ENCODE measurements at places on chromosomes 1 and 21.

DNA sequence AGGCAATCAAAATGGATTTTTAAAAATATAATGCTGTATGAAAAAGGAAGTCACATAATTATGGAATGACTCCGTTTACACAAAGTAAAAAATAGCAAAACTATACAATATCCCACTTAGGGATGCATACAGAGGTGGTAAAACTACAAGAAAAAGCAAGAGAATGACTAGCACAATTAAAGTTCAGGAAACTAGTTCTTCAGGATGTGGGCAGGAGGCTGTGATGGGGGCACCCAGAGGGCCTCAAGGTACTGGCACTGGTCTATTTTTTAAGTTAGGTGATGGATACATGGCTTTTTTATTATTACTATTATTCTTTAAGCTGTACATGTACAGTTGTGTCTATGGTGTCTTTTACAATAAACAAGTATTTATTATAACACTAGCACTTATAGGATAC lies 1.4 kb upstream of the ZC3H12A start:
- DNase-seq, result peak; percentile 41

GRCh38 chr1:224317383-224318045 lies 12.5 kb downstream of the NVL start:
- no peak for DNase-seq

- peak; percentile 60 for DNase-seq
Measured at GRCh38 chr1:117928881-117929342, 509 bp downstream of the GDAP2 start.

GRCh38 chr1:156750711-156751450 lies 594 bp downstream of the HDGF start:
- peak; percentile 44 for DNase-seq

DNA sequence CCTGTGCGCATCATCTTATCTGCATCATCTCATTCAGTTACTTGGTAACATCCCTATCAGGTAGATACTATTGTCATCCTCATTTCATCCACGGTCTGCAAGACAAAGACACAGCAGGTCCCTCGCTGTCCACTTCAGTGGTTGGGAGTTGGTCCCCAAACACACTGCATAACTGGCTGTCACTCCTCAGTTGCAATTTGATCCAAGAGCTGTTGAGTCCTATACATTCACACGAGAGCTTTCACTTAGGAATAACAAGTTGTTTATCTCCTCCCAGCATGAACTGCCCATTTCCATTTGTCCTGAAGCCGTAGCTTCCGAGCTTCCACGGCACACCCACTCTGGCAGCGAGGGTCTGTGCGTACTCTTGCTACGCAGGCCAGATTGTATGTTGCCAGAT lies 472.0 kb downstream of the CAMTA1 start:
- no peak for DNase-seq

DNA sequence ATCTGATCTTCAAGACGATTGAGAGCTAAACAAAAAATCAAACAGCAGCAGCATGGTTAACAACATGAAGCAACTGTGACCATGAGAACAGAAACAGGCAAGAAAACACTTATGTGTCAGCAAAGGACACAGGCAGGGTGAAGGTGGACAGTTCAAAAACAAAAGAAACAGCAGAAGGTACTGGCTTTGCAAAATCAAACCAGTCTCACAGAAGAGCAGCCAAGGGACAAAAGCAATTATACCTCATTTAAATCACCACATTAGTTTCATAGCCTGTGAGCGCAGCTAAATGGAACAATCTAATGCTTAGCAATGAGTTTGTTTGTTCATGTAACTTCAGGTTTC lies 59.1 kb downstream of the CAPN2 start:
- DNase-seq, result no peak

GRCh38 chr1:211370669-211371068 lies 44.0 kb downstream of the TRAF5 start:
- DNase-seq, result no peak

GRCh38 chr1:94236630-94237290 lies 624 bp downstream of the ARHGAP29 start:
- no peak for DNase-seq

DNA sequence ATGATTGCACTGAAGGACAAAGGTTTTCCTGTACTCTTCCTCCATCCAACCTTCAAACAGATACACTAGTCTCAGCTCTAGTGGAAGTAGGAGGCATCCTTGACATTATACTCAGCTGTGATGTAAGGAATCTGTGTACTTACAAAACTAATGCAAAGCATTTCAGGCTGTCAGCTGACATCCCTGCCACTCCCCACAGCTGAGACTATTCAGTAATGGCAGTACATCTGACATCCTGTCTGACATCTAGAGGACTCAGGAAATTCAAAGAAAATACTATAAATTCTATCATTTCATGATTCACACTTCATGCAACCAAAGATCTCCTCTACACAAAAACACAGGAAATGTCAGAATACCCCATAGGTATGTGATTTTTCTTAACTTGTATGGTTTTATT lies 325.8 kb downstream of the SMYD3 start:
- DNase-seq, result no peak

GRCh38 chr1:89692601-89693521 lies 59.9 kb downstream of the LRRC8C start:
- DNase-seq, result no peak

- no peak for DNase-seq
Measured at GRCh38 chr1:8427986-8428385, 110.1 kb downstream of the SLC45A1 start.

GRCh38 chr1:61757950-61758349 lies 15.7 kb downstream of the PATJ start:
- no peak for DNase-seq

GRCh38 chr1:233884461-233885151 lies 19.9 kb upstream of the SLC35F3 start:
- DNase-seq, result no peak

DNA sequence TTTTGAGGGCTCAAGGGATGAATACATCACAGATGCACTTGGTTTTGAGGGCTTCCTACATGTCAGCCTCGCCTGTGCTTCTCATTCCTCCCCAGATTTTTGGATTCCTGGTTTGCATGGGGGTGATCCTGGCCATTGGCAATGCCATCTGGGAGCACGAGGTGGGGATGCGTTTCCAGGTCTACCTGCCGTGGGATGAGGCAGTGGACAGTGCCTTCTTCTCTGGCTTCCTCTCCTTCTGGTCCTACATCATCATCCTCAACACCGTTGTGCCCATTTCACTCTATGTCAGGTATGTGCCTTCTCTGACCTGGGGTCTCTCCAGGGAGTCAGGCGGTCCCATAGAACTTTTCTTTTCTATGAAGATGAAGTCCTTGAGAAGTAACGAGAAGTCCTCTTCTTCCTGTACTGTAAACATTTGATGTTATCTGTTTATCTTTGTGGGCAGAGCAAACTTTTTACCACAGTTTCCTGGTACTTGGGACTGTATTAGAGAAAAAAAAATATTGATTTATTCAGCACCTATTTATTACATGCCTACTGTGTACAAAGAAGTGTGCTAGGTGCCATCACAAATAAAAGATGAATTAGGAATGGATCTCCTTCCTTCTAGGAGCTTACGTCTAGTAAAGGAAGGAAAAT lies 12.0 kb downstream of the ATP8B2 start:
- DNase-seq, result peak; percentile 65

GRCh38 chr1:154837034-154837671 lies 32.9 kb downstream of the KCNN3 start:
- no peak for DNase-seq

DNA sequence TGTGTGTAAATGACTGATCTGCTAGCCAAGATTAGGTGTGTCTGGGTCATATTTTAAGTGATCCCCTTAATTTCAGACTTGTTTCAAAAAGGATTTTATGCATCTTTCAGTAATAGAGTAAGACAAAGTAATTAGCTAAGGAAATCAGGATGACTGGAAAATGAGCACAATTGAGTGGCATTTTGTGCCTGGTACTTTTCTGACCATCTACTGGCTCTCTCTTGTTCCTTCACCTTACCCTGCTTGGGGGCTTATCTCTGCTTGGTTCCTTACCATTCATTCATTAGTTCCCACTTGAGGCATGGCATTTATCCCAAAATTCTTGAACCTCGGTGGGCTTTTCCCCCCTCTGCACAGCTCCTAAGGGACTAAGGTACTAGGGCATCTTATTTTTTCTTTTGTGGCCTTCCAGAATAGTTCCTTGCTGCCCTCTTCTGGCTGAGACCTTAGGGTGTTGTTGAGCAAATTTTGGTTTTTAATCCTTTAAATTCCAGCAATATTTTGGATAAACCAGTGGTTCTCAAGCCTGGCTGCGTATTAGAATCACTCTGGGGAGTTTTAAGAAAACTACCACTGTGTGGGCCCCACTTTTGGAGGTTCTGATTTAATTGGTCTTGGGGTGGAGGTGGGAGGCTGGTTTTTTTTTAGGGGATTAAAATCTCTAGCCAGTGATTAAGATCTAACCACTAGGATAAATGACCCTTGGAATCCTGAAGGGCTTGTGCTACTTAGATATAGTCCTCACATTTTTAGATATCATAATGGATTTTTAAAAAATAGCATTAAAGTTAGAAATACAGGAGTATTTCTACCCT lies 50.8 kb downstream of the HS2ST1 start:
- DNase-seq, result peak; percentile 26

DNA sequence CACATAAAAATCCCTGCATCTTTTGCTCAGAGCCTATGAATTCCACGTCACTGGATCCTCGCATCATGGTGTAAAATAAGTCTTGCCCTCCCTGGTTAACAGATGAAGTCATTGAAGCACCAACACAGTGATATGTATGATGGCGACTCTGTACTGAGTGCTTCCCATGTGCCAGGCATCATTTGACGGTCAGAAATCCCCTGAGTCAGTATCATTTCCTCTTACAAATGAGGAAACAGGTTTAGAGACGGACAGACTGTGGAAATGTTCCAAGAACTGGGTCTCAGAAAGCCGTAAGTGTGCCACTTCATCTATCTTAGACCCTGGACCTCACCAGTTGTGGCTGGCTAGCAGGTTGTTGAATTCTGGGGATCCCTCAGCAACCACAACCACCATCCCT lies 5.1 kb upstream of the OLFML2B start:
- DNase-seq, result peak; percentile 9

DNA sequence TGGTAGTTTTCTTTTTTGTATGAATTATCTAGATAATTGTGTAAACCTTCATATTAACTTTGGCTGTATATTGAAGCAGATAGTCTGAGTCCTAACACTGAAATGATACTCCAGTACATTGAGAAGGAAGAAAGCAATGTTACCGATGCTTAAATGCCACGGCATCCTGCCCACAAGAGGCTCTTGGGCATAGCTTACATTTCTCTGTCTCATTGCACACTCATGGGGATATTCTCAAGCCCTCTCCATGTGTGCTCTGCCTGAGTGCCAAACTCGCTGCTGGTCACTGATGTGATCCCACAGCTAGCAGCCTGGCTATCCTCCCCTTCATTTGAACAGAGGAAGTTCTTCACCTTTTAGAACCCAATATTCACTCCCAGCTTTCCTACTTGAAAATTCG lies 179.4 kb downstream of the TGFB2 start:
- no peak for DNase-seq

DNA sequence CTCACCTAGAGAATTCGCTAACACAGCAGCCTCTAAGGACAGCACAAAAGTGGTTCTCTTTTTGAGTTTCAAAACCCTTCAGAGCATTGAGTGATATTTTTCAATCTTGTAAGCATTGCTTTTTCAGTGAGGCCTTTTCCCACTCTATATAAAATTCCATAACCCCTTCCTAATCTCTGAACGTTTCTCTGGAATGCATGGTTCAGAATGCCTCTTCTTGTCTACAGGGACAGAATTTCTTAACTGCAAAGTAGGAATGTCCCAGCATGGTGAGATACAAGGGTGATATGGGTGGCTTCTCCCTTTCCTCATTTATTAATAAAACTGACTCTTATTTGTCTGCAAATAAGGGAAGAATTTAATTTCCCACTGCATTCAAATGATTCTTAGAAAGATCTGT lies 377.9 kb downstream of the LTN1 start:
- DNase-seq, result no peak

DNA sequence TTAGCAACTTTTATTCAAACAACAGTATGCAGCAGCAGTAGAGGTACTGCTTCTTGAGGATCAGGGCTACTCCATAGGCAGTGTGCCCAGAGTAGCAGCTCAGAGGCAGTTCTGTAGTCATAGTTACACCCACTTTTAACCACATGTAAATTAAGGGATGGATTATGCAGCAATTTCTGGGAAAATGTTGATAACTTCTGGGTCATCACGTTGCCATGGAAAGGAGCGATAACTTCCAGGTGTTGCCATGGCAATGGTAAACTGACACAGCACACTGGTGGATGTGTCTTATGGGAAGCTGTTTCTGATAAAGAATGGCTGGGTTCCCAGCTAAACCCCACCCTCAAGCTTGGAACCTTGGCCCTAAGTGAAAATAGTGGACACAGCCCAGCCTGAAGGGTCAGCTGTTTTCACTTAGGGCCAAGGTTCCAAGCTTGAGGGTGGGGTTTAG lies 29.0 kb upstream of the PLA2G2A start:
- DNase-seq, result no peak

GRCh38 chr1:229710746-229711145 lies 84.7 kb downstream of the URB2 start:
- no peak for DNase-seq

GRCh38 chr1:198575798-198576641 lies 35.5 kb upstream of the ATP6V1G3 start:
- no peak for DNase-seq

DNA sequence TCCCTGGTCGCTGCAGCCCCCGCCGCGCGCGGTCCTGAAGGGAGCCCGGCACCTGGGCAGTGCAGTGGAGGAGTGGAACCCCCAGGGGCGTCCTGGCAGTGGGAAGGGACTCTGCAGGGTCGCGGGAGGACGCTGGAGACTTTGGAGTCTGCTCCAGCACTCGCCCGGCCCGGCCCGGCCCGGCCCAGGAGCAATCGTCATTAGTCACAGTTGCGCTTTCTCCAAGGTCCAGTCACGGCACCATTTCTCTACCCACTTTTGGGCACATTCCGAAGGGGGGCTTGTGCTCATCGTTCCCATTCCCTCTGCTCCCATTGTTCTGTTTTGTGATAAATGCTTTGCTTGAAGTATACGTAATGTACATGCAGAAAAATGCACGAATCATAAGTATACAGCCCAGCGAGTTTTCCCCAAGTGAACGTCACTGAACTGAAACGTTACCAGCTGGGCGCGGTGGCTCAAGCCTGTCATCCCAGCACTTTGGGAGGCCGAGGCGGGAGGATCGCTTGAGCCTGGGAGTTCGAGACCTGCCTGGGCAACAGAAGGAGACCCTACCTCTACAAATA lies 999 bp downstream of the THAP3 start:
- peak; percentile 16 for DNase-seq

DNA sequence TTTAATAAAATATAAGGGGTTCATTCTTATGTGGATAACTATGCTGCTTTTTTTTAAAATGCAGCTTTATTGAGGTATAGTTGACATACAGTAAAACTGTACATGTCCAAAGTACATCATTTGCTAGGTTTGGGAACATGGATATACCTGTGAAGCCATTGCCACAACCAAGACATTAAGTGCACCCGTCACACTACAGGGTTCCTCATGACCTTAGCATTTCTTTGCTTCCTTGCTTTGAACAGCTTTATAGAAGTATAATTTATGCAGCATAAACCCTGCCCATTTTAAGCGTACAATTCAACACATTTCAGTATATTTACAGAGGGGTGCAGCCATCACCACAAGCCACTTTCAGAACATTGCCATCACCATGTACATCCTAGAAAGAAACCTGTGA lies 26.3 kb downstream of the FHAD1 start:
- no peak for DNase-seq

GRCh38 chr1:240555524-240555923 lies 56.4 kb downstream of the GREM2 start:
- no peak for DNase-seq

GRCh38 chr1:78060857-78061563 lies 15.2 kb downstream of the GIPC2 start:
- no peak for DNase-seq

- no peak for DNase-seq
Measured at GRCh38 chr1:116453481-116453880, 80.4 kb downstream of the ATP1A1 start.

Measured in CD4-positive, alpha-beta T cell treated with Interleukin-17A for 1 hour (primary cell).